ENCODE measurements at places on chromosomes 11 and 22.
A peak's percentile ranks its signal among the peaks of the same experiment; 100 is the strongest.

DNA sequence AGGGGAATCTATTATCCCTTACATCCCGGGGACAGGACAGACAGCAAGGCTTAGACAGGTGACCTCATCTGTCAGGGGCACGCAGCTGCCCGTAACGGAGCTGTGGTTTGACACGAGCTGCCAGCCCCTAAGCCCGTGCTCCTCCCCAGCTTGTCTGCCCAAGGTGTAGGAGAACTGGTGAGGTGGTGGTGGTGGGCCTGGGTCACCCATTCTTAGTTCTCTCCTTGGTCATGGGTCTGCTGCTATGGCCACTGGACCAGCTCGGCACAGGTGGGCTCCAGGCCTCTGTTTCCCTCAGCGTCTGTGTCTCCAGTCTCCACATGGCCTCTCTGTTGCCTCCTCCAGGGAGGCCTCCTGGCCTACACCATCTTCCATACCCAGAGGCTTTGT lies 5.4 kb downstream of the PARVG start:
- no peak for DNase-seq

GRCh38 chr11:116614306-116615210 lies 158.2 kb downstream of the BUD13 start:
- no peak for DNase-seq

GRCh38 chr11:117580866-117581265 lies 216.2 kb downstream of the DSCAML1 start:
- no peak for DNase-seq

GRCh38 chr11:2100361-2101170 lies 38.6 kb downstream of the IGF2 start:
- no peak for DNase-seq

DNA sequence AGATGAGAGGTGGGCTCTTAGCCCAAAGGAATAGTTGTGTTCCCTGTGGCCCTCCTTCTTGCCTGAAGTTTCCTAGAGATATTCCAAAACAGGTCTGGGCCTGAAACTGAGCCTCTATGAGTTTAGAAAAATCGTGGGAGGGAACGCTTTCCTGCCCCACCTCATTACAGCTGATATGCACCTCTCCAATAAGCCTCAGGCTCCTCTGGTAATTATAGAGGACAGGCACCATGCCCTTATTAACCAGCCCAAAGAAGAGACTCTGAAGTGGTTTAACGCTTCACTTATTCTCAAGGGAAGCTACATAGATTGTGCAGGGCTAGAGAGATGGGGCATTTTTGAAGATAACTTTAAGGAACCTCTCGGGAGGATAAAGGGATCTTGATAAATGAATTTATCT lies 3.4 kb upstream of the MPZL2 start:
- DNase-seq: peak; percentile 62
